ENCODE measurements at places on chromosomes 2 and 18.

- DNase-seq = no peak
These were observed 305.4 kb downstream of the MTX2 start for GRCh38 chr2:176574484-176575236.

- no peak for DNase-seq
These were observed 333.8 kb upstream of the TNP1 start for GRCh38 chr2:217193431-217194340.

DNA sequence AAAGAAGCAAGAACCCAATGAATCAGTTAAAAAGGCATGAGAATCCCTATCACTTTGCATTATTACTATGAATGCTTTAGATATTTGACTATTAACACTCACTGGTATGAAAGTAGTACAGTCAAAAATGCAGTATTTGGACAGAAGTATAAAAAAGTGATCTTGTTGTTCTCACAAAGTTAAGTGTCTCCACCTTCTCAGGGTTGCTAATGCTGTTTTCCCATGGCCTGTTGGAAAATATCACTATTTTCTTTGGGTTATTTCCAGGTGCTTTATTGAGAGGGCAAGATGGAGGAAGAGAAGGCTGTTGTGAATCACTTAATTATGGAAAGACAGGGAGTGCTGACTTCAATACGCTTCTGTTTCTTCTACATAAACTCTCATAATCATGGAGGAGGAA, 13.6 kb upstream of the CREB1 start:
- DNase-seq = no peak

GRCh38 chr2:64562148-64562784, 38.1 kb downstream of the AFTPH start:
- no peak for DNase-seq

- no peak for DNase-seq
These were observed 143.4 kb upstream of the STK17B start for GRCh38 chr2:196314780-196315179.

GRCh38 chr2:190603374-190603773, 45.5 kb upstream of the NAB1 start:
- no peak for DNase-seq

DNA sequence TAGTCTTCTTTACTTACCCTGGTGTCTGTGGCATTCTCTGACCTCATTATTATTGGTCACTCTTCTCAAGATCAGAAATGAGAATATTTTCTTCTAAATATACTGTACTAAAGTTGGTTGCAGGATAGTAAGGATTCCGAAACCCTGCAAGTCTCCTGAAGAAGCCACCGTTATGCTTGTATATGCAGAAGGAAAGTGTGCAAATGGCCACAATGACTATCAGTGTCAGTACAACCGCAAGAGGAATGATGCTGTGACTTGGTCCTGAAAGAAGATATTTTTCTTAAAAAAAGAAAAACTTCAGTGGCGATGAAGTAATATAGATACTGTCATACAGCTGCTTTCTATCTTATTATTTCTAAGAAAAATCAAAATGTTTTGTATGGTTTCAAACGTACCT, 120.7 kb downstream of the PLA2R1 start:
- no peak for DNase-seq

DNA sequence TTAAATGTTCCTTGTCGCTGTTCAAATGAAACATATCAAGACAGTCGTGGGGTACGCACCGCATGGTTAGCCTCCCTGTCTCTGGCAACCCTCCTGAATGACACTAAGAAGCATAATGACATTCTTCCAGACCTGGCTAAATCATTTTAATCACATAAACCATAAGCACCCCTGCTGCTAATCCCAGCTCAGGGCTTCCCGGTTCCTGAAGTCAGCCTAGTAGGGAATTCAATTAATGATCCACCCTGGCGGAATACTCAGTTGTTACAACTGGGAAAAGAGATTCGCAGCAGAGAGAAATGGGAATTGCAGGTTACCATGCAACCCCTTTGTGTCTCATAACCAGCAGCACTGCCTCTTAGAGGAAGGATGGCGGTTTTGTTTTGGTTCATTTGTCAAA, 200.8 kb upstream of the AGAP1 start:
- DNase-seq = no peak

- no peak for DNase-seq
These were observed 17.4 kb upstream of the MOCOS start for GRCh38 chr18:36169938-36170337.

GRCh38 chr18:80145196-80145804, 36.2 kb downstream of the ADNP2 start:
- DNase-seq = no peak

- no peak for DNase-seq
These were observed 858.5 kb downstream of the CNTNAP5 start for GRCh38 chr2:124883595-124883994.

DNA sequence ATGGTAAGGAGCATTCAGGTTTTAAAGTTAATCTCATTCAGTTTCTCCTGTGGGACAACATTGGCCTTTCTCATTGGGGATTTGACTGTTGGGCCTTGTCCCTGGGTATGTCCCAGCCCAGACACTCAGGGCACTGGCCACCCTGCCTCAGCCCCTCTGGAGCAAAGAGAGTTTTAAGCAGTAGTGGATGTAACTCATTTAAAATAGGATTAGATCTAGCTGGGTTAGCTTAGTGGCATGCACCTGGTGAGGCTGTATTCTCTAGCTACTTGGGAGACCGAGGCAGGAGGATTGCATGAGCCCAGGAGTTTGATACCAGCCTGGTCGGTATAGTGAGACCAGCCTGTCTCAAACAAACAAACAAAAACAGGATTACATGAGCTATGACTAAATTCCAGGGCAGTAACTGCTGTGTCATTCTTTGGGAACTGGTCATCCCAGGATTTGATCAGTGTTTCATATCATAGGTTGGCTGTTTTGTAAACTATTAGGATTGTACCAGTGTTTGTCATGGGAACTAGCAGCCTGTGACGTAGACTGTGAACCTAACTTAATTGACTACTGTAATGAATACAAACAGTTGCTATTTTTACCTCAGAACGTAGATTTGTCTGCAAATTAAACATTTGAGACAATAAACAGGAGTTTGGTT, 12.5 kb downstream of the INPP4A start:
- DNase-seq = no peak

DNA sequence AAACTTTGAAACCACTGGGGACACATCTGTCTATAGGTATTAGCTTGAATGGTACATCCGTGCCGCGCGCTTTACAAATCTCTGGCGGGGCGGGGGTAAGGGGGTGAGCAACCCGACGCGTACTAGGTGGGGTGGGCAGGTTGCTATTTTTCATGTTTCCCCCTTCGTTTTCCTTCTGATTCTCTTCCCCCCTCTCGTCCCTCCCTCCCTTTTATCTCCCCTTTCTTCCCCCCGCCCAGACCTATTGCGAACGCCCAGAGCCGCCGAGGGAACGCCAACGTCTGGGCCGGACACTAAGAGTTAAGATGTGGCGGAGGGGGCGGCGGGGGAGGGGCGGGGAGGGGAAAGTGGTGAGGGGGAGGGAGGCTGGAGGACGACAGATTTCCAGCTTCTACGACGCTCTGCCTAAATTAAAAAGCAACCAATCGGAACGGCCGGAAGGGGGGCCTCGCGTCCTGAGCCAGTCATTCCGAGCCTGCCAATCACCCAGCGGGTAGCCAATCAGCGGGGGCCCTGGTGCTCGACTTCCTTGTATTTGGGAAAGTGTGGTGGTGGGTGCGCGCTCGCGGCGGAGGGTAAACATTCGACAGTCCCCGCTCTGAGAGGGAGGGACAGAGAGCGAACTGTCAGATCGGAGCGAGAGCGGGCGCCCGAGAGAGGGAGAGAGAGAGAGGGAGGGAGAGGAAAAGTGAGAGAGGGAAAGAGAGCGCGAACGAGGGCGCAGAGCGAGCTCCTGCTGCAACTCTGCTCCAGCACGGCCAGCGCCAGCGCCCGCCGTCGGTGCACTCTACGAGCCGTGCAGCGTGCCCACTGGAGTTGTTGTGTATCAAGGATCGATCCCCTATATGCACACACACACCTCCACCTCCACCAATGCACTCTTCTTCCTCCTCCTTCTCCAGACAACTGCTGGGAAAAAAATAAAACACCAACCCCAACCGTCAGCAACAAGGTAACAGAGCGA, at the start of gene POU3F3:
TSS of gene POU3F3 (plus strand) at position 582 of the 964 bp plus-strand sequence. CDS start 1,396 bp downstream, outside the sequence.
- DNase-seq = no peak

DNA sequence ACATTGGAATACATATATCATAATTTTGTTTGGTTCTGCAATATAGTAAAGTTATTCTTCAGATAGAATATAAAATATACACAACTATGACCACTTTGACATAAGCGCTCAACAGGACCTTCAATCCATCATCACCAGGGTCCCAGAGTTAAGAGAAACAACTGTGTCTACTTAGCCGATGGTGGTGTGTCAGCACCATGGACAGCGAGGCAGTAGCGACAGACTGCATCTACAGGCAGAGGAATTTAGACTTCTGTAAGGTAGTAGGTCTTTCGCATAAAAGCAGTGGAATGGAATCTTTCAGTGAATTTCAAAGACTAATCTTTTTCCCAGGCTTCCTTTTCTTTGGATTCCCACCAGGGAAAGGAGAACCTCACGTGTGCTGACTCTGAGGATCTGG, 20.5 kb upstream of the LRPPRC start:
- DNase-seq = no peak

- no peak for DNase-seq
These were observed 15.5 kb downstream of the LDLRAD4 start for GRCh38 chr18:13233787-13234783.

DNA sequence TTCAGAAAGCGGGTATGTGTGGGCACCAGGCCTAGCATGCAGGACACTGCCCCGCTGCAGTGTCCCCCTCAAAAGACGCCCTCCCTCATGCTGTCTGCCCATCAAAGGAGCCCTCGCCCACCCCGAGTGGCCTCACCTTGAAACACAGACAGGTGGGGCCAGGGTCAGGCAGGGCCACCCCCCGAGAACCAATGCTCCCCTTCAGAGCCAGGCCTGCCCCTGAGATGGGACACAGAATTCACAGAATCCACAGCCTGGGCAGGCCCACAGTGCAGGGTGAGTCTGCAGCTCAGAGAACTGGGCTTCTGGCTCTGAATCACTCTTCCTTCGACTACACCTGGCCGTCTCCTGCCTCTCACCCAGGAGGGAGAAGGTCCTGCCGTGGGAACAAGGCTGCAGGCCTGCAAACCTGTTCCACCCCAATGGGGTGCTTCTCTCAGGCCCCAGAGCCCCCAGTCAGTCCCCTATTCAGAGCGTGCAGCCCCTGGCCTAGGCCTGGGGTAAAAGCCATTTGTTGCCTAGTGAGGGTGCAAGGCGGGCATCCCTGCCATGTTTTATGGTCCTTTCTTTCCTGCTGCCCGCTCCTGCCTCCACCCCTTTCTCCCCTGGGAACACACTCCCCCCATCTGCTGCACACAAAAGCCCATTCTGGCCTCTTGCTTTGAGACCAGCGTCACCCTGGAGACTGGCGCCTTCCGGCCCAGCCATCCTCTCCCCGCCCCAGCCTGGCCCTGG, 11.3 kb upstream of the ARHGEF4 start:
- no peak for DNase-seq

GRCh38 chr2:165475277-165476004, 5.9 kb downstream of the CSRNP3 start:
- no peak for DNase-seq

DNA sequence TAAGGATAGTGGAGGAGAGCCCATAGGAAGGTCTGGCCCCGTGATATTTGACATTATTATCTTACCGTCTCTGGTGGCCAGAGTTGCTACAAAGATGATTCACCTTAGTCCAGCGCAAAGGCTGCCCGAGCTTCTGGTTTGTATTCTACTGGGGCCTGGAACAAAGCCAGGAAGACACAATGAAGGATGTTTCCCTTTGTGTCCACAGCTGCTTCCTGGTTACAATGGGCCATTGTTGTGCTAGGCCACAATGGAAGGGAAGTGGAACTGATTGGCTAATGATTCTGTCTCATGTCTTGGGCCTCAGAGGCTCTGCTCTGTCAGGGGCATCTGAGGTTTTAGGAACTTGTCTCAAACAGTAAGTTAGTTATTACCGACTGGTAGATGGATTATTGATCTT, 132.2 kb downstream of the TDRD15 start:
- no peak for DNase-seq

DNA sequence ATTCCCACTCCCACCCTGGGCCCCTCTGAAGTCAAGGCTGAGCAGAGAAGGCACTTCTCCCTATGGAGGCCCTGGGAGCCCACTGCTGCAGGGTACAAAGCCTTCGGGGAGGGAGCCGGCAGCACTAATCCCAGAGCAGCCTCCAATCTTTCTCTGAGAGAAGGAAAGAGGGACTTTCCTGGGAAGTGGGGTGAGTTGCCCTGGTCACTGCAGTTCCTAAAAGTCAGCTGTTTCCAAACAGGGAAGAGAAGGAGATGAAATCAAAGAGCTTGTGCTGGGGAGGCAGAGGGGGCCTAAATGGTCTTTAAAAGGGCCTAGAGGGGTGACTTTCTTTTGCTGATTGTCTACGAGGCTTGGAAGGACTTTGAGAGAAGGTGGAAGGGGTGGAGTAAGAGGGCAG, 264.7 kb downstream of the TNS1 start:
- DNase-seq = no peak

DNA sequence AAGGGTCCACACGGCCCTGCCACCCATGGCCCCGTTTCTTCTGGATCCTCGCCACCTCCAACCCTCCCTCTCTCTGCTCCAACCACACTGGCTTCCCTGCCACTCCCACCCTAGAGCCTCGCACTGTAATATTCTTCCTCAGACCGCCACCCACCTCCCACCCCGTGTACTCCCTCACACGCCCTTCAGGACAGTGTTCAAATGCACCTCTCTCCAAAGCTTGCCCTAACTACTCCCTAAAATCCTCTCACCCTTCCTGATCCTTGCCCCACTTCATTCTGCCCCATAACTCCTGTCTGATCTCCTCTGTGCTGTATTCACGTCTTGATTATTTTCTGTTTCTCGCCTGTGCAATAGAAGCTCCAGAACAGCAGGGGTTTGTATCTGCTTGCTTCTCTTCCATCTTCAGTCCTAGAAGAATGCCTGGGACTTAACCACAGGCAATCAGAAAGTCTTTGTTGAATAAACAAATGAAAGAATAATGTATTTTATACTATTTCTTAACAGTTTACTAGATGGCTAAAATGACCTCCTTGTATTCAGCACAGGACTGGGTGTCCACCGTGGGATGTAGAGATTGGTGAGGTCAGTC, 25.5 kb downstream of the EPB41L3 start:
- no peak for DNase-seq

- no peak for DNase-seq
These were observed 23.8 kb upstream of the SERPINB12 start for GRCh38 chr18:63518178-63519012.
